ENCODE measurements at places on chromosomes 11 and 22.

DNA sequence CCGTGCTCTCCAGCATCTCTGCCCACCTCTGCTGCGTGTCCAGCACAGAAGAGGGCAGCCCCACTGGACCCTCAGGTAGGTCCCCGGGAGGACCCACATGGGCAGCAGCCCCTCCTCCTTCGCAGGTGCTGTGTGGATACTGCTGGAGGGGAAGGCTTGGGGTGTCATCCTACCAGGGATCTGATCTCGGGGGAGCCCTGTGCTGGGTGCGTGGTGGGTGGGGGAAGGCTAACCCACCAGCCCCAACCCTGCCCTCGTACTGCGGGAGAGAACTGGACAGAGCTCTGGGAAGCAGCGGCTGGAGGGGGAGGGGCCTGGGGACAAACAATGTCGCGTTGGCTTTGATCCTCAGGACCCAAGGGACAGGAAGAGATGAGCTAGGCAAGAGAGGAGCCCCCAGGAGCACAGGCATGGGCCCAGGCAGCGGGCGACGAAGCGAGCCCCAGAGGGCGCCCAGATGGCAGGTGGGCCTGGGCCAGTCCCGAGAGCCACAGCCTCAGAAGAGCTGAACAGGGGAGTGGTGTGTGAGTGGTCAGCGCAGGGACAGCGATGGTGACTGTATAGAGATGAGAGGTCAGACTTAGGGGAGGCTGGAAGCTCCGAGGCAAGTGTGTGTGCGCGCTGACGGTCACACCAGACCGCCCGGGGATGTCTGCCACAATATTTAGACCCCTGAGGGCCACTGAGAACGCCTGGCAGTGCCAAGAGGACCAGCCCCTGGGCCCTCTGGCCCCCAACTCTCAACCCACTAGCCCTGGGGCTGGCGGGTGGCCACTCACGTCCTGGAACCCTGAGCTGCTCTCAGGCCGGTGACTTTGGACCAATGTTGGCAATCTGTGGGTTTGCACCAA is 1.4 kb upstream of the PIM3 start:
- DNase-seq, result no peak

DNA sequence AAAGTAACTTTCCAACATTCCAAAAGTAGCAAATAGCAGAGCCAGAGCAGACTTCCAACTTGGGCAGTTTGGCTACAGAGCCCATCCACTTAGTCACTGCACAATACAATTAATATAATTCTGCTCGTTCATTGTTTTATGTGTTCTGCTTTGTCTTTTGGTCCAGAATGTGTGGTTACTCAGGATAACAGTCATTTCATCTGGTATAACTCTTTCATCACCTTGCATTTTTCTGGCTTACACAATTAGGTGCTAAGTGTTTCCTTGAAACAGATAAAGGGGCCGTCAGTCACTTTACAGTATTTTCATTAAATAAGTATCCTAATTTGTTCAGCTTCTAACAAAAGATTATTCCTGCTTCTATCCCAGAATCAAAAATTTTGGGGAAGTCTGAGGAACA is 87.2 kb downstream of the LARGE2 start:
- DNase-seq, result no peak

DNA sequence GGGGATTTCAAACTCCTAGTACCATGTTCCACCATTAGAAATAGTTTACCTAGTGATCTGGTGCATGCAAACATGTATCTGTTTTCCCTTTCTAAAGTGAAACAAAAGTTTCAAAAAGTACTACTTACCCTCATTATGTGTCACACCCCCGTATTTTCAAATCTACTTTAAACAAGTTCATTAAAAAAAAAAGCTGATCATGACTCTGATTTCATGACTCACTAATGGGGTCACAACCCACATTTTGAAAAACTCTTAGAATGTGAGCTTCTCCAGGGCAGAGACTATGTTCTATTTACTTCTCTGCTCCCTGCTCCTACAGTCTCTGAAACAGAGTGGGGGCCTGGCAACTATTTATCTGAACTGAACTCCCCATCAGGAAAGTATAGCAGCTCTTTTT is 18.2 kb downstream of the CHRM1 start:
- peak; percentile 35 for DNase-seq

DNA sequence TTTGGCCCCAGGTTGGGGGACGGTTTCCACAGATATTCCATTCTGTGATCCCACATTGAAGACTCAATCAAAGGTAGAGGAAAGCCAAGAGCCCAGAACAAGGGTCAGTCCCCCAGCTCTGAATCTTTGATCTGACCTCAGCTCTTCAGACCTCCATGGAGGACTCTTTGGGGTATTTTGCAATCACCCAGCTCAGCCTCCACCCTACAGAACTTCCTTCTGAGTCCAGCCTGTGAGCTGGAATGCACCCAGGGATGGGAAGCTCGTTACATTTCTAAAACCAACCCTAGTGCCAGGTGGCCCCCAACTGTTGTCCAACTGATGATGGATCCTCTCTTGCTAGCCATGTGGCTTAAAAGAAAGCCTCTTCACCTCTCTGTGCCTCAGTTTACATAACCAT is 335.3 kb downstream of the MN1 start:
- no peak for DNase-seq

GRCh38 chr11:25485315-25485714 is 846.6 kb upstream of the ANO3 start:
- no peak for DNase-seq

GRCh38 chr11:5380740-5381342 is 2.8 kb upstream of the OR51M1 start:
- peak; percentile 82 for DNase-seq

GRCh38 chr11:106683435-106683834 is 334.8 kb downstream of the GUCY1A2 start:
- no peak for DNase-seq

GRCh38 chr11:132792341-132793140 is 739.8 kb downstream of the OPCML start:
- DNase-seq, result no peak

- DNase-seq, result no peak
Observed at GRCh38 chr11:77053217-77054015, 13.4 kb upstream of the CAPN5 start.

DNA sequence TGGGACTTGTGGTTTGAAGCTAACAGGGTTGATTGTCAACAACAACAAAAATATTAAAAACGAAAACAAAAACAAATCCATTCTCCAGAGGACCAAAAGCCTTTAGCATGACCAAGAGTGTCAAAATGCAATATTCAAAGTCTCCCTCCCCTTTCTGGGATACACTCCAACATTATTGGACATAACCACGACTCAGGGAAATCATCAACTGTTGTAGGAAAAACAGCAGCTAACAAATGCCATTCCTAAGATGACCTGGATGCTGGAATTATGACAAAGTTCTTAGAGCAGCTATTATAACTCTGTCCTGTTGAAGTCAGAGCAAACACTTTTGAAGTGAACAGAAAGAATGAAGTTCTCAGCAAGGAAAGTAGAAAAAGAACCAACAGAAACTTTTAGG is 143.0 kb downstream of the TMEM135 start:
- peak; percentile 8 for DNase-seq

- DNase-seq, result no peak
Observed at GRCh38 chr11:128933481-128934178, 9.0 kb downstream of the TP53AIP1 start.

- no peak for DNase-seq
Observed at GRCh38 chr22:39237318-39238100, 7.3 kb downstream of the PDGFB start.

GRCh38 chr11:123069908-123070821 is 8.2 kb upstream of the HSPA8 start:
- no peak for DNase-seq

DNA sequence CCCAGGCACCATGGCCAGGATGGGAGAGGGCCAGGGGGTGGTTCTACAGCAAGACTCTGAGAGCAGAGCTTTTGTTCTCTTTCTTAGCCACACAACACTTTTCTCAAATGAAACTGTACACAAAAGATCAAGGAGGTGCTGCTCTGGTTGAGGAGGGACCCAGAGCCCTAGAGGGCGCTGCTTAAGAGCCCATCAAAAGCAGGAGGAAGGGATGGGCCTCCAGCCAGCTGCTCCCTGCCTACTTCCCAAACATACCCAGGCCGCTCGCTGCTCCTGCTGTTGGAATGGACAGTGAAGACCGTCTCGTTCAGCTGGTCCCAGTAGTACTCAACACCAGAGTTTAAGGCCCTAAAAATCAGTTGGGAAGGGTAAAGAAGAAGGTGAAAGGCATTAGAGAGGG is 18.4 kb upstream of the CHRM4 start:
- DNase-seq, result no peak

DNA sequence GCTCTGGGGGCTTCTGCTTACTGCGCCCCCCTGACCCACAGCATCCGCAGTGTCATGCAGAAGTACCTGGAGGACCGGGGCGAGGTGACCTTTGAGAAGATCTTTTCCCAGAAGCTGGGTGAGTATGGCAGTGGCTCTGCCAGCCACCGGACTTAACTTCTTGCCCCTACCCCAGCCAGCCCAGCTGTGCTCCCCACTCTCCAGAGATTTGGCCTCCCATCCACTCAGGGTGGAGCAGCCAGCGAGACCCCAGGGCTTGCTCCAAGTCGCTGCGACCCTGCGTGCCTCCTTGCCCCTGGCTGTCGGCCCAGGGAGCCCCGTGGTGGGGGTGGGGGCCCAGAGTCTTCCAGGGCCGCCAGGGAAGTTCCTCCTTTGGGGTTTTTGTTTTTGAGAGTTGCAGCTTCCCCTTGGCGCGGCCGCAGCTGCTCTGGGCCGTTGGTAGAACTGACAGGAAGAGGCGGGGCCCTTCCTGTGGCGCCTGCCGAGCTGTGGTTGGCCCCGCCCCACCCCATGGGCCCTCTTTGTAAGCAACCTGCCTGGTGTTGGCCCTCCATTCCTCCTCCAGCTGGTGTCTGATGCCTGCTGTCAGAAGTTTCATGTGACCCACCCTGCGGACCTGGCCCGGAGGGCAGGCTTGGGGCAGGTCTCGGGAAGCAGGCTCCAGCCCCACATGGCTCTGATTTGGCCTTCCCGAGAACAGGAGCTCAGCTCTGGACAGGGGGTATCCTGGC is 11.1 kb downstream of the GRK2 start:
- DNase-seq, result peak; percentile 72

DNA sequence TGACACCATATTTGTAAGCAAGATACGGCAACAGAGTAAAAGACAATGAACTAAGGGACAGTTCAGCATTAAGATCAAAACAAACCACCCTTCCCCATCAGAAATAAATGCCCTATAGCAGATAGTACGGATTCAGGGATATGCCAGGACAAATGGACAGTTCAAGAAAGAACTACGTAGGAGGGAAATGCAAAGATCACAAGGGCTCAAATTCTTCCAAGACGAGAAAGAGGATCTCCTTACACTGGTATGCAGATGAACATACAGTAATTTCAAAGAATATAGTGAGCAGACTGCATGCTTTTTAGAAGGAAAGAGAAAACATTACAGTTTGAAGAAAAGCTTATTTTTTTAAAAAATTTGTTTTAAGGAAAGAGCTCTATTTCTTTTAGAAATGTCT is 124.7 kb upstream of the APOA1 start:
- peak; percentile 40 for DNase-seq

DNA sequence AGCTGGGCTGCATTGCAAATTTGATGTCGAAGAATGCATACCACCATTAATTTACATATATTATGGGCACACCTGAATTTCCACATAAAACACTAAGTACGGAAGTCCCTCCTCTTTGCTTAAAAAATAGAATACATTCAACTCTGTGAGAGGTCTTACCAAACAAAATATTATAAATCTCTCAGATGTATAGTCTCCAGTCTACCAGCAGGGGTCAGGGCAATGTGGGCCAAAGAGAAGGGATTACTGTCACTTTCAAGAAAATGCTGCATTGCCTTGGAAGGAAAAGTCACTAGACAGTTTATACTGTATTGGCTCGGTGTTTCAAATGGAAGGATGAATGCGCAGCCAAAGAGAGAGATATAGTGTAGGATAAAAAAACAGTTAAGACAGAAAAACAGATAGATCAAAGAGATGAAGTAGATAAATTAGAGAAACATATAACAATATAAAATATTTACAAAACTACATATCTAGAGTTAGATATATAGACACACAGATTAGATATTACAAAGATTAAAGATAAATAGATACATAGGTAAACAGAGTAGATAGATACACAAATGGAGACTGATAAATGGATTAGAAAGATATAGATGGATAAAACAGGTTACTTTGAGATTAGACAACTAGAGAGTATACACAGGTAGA is 20.9 kb downstream of the SERGEF start:
- peak; percentile 71 for DNase-seq

GRCh38 chr22:41009222-41009948 is 58.2 kb downstream of the RBX1 start:
- peak; percentile 70 for DNase-seq

DNA sequence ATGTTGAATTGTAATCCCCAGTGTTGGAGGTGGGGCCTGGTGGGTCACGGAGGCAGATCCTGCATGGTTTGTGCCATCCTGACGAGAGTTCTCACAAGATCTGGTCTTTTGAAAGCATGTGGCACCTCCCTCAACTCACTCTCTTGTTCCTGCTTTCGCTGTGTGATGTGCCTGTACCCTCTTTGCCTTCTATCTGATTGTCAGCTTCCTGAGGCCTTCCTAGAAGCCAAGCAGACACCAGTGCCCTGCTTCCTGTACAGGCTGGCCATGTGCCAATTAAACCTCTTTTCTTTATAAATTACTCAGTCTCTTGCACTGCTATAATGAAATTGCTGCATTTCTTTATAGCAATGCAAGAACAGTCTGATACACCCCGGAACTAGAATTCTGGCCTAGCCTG is 13.1 kb downstream of the PTPN5 start:
- no peak for DNase-seq

DNA sequence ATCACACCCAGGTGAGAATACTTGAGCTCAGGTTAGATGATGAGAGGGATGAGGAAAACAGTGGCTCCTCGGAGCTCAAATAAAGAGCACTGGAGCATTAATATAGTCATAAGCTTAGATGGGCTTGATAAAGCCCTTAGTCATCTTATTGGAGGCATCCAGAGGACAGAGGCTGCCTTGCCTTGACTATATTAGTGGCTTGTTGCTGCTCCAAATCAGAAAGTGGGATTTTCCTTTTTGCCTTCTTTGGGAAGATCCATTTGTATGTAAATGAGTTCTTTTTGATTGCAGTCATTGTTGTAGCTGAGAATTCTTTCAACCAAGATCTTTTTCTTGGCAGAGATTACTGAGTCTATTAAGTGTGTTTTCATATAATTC is 18.9 kb downstream of the ADM start:
- DNase-seq, result peak; percentile 38

DNA sequence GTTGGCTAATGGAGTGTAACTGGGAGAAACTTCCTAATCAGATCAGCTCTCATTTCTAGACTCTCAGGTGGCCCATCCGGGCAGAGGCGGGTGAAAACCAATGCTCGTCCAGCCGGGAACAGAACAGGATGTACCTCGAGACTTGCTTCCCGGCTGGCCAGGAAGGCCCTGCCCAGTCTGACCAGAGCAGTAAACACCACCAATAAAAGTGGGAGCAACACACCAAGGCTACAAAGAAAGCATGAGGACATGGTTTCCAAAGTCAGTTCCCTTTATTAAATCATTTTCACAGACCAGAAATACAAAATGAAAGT is 940 bp upstream of the TNKS1BP1 start:
- no peak for DNase-seq

- DNase-seq, result peak; percentile 91
Observed at GRCh38 chr11:65013130-65013887, 651 bp upstream of the ARL2 start.

All from ELR (cell line).